HEK293T (cell line): ENCODE measurements at places on chromosomes 1 and 21.

GRCh38 chr1:110338886-110339406, at the start of gene RBM15:
Gene RBM15 (plus strand): TSS chr1:110339377. CDS start chr1:110339406, 29 bp downstream.
- DNase-seq: peak; percentile 96

GRCh38 chr21:35843911-35844667, 216.2 kb downstream of the SETD4 start:
- no peak for DNase-seq

DNA sequence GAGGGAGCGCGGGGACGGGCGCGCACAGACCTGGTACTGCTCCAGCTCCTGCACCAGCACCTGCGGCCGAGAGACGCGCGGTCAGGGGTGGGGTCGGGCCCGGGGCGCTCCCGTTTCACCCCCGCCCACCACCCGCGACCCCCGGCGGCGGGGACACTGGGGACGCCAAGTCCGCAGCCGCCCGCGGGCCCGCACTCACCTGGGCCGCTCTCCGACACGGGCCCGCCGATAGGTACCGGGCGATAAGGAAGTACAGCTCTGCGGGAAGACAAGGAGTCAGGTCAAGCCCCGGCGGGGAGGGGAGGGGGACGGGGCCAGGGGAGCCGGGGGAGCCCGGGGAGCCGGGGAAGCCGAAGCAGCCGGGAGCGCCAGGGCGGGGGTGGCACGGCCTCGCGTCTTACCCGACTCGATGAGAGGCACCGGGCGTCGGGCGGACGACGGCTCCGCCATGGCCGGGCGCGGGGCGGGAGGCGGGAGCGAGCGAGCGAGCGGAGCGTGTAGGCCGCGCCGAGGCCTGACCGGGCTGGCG, 326 bp downstream of the BRWD1 start:
- DNase-seq: peak; percentile 40

DNA sequence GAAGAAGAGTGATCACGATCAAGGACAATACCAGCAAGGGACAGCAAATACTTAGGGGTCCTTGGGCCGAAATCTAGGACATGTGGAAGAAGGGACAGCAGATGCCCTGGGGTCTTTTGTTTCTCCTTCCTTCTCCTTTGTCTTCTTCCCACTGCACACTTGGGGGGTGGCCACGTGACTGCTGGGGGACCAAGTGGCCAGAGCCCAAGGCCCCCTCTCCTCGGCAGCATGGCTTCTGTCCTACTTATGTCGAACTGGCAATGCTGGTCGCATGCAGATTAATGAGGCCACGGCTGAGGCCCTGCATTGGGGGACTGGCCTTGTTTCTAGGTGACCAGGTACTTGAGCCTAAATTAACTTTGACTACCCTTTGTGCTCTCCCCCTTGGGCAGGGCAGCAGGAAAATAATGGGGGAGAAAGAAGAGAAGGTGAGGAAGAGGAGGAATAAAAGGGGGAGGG, 83.0 kb downstream of the GRIK3 start:
- DNase-seq: no peak

DNA sequence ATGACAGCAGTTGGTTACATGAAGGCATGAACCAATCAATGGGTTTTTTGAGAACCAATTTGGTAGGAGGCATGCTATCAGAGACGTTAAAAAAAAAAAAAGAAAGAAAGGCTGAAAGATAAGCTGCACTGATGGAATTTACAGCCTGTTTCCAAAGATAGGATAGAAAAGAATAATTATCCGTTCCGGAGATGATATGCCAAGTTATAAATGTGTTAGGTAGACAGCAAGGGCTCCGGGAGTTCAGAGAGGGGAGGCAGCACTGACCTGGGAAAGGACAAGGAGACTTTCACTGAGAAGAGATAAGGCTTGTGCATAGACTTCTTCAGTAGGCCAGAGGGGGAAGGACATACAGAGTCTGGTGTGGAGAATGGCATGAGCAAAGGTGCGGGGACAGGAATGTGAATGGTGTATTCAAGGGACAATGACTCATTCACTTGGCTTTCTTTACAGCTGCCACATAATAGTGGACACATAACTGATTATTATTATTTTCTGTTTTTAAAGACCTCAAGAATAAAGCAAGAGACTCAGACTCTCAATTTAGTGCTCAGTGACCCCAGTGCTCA, 24.8 kb upstream of the ACBD6 start:
- no peak for DNase-seq

- DNase-seq: no peak
Observed at GRCh38 chr1:29541631-29542030, 305.3 kb downstream of the PTPRU start.

- no peak for DNase-seq
Observed at GRCh38 chr1:219414250-219414649, 198.7 kb downstream of the ZC3H11B start.

DNA sequence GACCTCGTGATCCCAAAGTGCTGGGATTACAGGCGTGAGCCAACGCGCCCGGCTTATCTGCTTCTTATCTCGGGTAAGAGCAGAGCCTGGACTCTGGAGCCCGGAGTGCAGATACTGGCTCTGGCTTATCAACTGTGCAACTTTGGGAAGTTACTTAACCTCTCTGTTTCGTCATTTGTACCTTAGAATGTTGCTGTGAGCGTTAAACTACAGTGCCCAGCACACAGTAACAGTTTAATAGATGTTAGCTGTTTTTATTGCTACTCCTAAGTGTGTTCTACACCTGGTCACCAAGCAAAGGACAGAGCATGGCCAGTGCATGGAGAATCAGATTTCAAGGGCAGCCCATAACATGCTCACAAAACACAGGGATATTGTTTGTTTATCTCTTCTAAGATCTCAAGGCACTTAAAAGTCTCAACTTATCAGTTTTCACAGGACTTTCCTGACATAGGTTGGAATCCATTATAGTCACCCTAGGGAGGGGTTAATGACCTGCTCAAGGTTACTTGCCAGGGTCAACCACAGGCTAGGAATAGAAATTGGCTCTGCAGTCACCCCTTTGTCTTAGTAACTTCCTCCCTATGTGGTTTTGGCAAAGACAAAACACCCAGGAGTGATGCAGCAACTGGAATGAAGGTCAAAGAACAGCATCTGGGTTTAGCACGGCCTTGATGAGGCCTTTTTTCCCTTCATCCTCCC, 22.5 kb upstream of the SRP9 start:
- no peak for DNase-seq
